ENCODE measurements at places on chromosomes 3 and 15.

GRCh38 chr3:115503394-115503793 is 119.9 kb upstream of the GAP43 start:
- DNase-seq: no peak

- DNase-seq: no peak
These were observed 9.3 kb upstream of the SLC28A1 start for GRCh38 chr15:84874981-84875699.

- DNase-seq: no peak
These were observed 27.8 kb downstream of the STARD5 start for GRCh38 chr15:81296186-81296585.

- DNase-seq: peak; percentile 70
These were observed 114.5 kb upstream of the GOLGA8J start for GRCh38 chr15:29968099-29968894.

DNA sequence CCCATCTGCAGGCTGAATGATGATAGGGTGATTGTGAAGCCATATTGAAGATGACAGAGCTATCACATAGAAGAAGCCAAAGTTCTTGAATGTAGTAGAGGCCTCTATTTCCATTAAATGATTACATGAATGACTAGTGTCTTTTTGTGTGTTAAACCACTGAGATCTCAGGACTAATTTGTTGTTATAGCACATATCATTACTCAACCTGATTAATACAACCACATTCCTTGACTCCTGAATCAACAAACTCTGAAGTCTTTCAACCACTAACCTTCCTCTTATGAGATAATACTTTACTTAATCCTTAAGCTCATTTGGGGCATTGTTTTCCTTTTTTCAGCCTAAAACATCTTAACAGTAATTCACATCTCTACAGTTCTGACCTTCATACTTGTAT is 564.5 kb upstream of the ADAMTS9 start:
- DNase-seq: no peak

- DNase-seq: no peak
These were observed 670 bp upstream of the ATP13A3 start for GRCh38 chr3:194487289-194488054.

Measured in hippocampal formation (tissue), 2 donors.